ENCODE measurements at places on chromosomes 7 and 10.

GRCh38 chr10:47372726-47373125 is 11.4 kb downstream of the ZNF488 start:
- no peak for DNase-seq

DNA sequence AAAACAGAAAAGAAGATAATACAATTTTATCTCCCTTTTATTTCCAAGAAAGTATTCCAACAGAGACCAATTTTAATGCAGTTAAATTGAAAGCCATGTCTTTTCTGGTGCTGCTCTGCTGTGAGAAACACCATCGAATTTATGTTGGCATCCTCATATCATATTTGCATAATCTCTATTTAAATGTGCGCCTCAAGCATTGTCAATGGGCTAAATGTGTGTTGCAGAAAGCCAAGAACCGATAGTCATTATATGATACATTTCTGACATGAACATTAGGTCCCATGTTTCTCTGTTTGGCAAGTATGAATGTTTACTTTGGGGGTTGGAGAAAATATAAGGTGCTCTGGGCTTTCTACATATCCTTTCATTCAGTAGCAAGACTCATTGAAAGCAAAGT is 1023.5 kb upstream of the CELF2 start:
- DNase-seq: no peak

DNA sequence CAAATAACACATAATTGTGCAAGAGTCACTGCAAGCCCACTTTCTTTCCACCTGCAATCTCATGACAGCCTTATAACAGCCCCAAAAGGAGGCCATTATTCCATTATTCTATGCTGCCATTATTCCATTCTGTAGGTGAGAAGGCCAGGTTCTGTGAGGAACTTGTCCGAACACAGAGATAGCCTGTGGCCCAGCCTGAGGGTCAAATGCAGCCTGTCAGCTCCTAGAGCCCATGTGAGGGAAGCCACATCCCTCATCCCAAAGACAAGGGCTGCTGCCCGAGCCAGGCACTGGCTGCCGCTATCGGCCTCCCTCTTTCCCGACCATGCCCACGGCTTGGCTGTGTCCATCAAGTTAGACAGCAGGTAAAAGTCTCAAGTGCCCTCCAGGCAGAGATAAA is 24.1 kb upstream of the C10orf71 start:
- DNase-seq: no peak

DNA sequence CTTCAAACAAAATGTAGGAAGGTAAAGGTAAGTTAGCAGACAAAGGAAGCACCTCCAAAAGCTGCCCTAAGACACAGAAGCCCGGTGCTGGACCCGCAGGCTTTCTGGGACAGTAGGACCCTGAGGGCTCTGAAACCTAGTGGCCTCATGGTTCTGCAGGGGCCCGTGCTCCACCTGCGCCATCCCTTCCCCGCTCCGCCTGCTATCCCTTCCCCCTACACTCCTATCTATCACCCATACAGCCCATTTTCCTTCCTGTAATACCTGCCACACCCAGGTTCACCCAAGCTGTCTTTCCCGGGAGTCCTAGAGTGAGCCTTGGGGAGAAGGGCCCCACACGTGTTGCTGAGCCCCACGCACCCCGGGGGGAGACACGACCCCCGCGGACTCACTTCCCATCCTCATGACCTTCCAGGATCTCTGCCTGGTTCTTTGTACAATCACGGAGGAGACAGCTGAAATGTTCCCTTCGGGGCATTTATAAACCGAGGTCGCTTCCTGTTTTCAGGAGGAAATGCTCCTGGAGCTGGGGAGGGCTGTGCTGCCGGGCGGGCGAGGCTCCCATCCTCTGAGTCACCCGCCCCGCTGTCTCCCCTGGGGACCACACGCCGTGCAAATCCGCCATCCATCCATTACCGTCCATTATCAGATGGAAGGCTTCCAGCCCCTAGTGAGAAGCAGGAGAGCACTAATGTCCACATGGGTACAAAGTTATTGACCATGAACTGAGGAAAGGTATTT is 251.7 kb upstream of the PITRM1 start:
- peak; percentile 84 for DNase-seq

DNA sequence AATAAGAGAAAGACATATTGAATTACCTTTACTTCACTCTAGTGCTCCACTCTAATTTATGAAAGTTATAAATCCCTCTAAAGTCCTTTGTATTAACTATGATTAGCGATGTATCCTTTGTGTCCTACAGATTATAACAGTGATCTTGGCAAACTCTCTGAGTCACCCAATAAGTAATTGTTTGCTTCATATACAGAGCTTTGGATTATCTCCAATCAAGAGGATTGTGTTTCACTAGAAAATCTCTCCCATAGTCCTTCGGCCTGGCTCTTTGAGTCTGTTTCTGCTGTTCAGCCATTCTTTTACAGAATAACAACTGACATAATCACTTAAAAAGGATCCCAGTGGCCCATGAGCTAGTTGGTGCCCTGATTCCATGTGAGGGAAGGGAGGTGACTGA is 9.5 kb downstream of the LMOD2 start:
- peak; percentile 43 for DNase-seq

- DNase-seq: no peak
Observed at GRCh38 chr7:35734001-35734483, 39.1 kb upstream of the HERPUD2 start.

DNA sequence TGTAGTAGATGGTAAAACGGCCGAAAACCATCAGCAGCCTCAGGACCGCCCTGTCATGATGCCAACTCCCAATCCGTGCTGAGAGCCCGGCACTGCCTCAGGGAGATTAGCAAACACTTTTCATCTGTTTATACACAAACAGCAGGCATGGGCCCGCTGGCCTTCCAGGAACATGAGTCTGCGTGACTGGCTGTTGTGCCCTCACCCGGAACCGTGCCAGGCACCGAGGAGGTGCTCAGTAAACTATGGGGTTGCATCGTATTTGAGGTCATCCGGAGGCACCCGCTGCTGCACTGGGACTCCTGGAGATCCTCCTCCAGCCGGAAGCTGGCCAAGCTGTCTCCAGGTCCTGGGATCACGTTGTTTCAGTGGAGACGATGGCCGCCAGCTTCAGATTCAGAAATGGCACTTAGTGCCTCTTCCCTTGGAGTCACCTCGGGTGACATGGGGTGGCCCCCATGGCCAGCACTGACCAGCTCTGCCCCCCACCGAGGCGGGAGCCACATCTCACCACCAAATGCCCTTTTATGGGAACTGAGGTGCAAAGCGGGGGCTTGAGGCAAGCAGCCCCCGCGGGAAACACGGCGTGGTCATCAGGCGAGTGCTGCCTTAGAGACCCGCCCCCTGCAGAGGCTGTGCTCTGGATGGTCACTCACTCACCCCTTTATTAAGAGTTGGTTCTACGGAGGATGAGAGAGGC is 585.9 kb downstream of the PTPRN2 start:
- DNase-seq: no peak

GRCh38 chr10:128868481-128868880 is 598.6 kb upstream of the MGMT start:
- no peak for DNase-seq

DNA sequence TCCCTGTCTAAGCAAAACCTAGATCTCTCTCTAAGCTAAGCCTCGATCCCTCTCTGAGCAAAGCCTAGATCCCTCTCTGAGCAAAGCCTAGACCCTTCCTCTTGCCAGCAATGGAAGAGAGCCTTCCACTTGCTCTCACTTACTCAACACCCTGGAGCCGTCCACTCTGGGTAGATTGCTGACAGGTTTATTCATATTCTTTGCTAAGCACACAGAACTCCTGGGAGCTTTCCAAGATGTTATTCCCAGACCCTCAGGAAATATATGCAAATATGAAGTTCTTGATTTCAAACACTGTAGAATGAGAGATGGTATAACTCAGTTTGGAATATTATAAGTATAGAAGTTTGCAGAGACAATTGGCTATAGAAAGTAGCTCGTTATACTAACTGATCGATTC is 503.8 kb upstream of the CELF2 start:
- no peak for DNase-seq

DNA sequence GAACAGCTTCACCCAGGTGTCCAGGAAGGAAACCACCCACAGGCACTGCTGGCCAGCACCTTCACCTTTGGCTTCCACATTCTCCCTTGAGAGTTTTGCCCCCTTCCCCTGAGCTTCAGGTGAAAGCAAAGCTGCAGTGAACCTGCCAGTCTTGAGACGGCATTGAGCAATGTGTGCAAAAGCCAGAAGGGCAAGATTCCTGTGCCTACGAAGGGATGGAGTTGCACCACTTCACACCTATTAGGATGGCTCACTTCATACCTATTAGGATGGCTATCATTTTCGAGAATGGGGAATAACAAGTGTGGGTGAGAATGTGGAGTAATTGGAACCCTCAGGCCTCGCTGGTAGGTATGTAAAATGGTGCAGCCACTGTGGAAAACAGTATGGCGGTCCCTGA is 7.2 kb downstream of the HABP2 start:
- no peak for DNase-seq

GRCh38 chr10:97363071-97363470 is 28.5 kb upstream of the FRAT2 start:
- DNase-seq: no peak

DNA sequence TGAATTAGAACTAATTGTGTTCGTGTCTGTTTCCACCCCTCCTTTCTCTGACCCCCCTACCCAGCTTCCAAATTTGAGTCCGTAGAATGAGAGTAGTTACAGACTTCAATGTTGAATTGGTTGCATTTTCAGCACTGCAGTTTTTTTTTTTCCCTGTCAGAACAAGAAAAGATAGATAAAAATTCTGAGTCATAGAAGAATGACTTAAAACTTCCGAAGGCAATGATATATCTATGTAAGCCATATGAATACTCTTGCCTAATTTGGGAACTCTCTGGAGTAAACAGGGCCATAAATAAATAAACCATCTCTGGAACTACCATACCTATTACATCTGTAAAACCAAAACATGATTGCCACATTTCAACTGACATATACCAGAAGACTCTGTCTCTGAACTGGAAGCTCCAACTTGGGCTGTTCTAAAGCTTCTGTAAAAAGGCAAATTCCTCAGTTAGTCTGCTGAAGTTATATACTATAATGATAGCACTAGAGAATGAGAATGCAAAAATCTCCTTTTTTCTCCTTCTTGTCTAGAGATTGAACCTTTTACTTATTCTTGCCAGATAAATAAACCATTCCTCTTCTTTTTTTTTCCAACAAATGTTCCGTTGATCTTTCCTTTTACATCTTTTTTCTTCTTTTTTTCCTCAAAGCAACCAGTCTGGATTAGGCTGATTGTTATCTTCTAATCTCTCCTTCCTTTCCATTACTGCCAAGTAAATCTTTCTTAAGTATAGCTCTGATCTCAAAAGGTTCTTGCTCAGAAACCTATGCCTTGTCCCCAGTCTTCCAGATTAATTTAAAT is 23.5 kb downstream of the VCL start:
- DNase-seq: peak; percentile 93

- DNase-seq: no peak
Observed at GRCh38 chr7:20831451-20831850, 44.8 kb upstream of the SP8 start.

DNA sequence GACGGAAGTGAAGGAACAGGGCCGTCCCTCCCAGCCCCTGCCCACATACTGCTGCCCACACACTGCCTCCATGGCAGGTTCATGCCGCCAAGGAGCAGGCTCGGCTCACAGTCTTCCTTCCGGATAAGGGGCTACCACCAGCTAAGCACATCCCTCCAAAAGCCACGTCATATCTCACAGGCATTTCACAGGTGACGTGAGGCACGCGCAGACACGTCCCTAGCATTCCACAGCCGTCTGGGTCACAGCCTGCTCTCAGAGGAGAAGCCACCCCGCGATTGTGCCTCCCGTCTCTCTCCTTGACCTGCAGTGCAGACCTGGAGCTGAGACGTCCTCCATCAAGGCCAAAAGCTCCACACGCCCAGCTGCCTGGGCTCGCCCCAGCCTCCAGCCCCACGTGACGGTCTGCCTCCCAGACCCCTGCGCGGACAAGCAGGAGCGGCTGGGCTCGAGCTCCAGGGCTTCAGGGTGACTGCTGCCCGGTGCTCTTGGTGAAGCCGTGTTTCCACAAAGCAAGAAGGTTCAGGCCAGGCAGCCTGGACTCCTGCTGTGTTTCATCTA is 114.0 kb downstream of the MAD1L1 start:
- DNase-seq: no peak

GRCh38 chr10:1669433-1669832 is 67.9 kb downstream of the ADARB2 start:
- no peak for DNase-seq

DNA sequence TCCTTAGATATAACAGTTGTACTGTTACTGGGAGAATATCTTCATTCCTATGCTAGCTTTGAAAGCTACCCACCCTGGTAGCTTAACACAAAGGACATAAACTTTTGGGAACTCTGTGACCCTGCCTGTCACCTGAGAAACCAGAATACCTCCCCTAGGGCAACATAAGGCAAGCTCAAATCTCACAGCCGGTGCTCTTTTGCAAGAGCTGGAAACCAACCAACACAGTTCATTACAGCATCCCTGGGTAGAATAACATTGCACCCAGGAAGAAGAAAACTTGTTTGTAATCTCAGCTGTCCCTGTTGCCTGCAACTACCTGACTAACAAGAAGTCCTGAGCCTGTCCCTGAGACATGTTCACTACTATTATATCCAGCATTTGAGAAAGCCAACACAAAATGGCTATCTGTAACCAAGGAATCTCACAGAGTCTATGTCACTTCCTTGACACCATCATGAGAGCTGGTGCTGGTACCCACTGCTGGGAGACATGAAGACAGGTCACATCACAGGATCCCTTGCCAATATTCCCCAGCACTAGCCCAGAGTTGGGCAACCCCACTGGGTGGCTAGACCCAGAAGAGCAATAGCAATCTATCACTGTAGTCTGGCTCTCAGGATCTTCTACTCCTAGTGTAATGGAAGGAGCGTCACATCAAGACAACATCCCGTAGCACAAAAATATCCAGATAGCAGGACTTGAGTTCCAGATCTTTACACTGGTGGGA is 31.3 kb downstream of the AKR1C3 start:
- peak; percentile 16 for DNase-seq

DNA sequence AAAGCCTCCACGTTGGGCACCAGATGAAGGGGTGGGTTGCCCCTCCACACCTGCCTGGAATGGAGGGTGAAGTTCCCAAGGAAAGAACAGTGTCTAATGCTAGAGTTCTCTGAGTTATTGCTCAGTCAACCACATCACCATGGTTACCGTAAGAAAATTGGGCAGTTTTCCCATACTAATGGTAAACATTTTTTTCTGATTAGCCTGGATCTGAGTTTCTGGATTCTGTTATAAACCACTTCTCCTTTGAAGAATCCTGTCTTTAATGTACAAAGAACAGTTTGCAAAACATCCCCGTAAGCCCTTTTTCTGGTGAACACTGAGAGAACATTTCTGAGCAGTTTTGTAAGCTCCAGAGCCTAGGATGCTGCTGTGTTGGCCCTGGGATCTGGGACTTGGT is 45.5 kb downstream of the ABCC2 start:
- peak; percentile 72 for DNase-seq

- no peak for DNase-seq
Observed at GRCh38 chr7:135238112-135238744, 4.6 kb downstream of the STRA8 start.
